ENCODE measurements at places on chromosomes 12 and 14.
A peak's percentile ranks its signal among the peaks of the same experiment; 100 is the strongest.

GRCh38 chr14:59317346-59317745 is 128.9 kb downstream of the DAAM1 start:
- no peak for DNase-seq

DNA sequence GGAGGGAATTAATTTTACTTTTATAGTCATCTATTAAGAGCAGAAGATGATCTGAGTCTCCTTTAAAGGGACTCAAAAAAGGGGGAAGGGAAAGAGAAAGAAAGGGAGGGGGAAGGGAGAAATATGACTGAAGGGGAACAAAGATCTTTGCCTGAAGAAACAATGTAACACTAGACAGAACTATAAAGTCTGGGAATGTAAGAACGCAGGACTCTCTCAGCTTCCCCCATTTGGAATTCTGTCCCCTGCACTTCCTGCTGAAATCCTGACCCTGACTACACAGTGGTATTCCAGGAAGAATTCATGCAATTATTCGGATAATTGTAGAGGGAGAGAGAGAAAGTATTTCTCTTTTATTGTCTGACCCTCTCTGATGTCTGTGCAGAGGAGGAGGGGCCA is 8.6 kb upstream of the HOXC11 start:
- DNase-seq = no peak

GRCh38 chr14:87131879-87132278 is 861.1 kb downstream of the GALC start:
- no peak for DNase-seq

GRCh38 chr14:82398256-82398655 is 864.6 kb upstream of the SEL1L start:
- DNase-seq = no peak

- DNase-seq = no peak
These were observed 33.2 kb upstream of the HELB start for GRCh38 chr12:66269142-66269541.

- DNase-seq = peak; percentile 69
These were observed 149.0 kb downstream of the PRKCH start for GRCh38 chr14:61470261-61470960.

DNA sequence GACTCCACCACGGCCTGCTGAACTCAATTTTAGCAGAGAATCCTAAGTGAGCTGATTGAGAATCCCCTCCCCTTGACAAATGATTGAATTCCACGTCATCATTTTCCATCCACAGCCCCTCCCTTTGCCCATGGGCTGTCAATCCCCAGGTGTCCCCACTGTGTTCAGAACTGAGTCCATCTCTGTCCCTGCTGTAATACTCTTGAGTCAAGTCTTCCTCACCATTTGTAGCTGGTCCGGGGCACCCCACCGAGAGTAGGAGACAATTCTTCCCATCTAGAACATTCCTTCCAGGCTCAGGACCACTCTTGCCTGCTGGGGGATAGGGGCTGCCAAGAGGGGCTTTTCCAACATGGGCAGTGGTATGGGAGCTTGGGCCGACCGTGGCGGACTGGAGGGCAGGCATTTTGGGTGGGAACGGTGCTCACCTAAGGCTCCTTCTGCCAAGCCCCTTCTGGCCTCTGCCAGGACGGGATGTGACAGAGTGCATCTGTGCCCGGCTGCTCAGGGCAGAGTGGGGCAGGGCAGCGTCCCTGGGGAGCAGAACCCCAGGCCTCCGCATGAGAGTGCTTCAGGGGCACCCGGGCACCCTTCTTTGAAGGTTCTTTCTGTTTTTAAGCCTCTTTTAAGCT is 218.1 kb upstream of the RTL1 start:
- no peak for DNase-seq

- DNase-seq = no peak
These were observed 40.6 kb upstream of the RPH3A start for GRCh38 chr12:112750971-112751370.

DNA sequence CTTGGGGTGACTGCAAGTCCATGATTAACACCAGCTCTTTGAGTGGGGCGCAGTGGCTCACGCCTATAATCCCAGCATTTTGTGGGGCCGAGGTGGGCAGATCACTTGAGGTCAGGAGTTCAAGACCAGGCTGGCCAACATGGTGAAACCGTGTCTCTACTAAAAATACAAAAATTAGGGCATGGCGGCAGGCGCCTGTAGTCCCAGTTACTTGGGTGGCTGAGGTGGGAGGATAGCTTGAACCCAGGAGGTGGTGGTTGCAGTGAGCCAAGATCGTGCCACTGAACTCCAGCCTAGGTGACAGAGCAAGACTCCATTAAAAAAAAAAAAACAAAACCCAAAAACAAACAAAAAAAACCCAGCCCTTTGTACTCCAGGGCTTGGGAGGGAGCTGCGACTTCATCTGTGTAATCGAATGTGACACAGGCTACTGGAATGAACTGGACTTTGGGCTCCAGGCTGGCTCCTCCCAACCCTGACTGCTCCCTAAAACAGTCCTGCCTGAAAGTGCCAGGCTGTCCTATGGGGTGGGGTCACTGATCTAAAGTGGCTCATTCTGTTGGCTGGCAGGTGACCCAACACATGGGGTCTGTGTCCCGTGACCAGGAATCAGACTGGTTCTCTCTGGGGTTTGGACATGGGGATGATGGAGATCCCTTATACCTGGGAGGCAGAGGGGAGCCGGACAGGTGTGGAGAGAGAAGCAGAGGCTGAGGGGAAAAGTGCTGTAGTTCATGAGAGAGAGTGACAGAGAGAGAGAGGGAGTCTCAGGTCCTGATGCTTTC is 9.3 kb upstream of the C12orf43 start:
- no peak for DNase-seq

DNA sequence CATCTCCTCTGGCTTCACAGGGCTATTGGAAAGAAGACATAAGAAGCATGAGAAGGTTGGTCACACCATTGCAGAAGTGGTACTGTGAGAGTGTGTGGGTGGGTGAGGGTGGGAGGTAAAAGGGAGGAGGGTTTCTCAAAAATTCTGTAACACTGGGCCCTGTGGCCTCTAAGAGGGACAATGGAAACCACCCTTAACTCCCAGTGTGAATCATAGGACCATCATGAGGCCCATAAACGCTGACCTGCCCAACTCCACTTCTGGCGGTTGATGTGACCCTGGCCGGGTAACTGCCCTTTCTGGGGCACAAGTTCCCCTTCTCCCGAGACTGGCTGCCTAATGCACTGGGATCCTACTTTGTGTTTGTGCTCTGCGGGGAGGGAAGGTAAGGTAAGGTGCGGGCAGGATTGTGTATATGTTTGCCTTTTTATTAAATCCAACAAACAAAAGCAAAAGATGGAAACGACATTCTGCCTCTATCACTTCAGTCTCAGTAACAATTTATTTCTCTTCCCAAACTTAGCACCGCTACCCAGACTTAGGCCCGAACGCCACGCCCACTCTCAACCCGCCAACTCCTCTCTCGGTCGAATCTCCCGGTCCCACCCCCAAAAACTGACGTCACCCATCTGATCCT is 551 bp downstream of the METTL1 start:
- DNase-seq = peak; percentile 84

DNA sequence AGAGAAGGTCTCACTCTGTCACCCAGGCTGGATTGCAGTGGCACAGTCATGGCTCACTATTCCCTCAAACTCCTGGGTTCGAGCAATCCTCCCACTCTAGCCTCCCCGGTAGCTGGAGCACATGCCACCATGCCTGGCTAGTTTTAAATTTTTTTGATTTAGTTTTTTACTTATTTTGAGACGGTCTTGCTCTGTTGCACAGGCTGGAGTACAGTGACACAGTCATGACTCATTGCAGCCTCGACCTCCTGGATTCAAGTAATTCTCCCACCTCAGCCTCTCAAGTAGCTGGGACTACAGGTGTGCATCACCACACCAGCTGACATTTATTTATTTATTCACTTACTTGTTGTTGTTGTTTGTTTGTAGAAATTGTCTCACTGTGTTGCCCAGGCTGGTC is 22.2 kb upstream of the DIP2B start:
- DNase-seq = no peak

GRCh38 chr12:123741937-123742572 is 20.0 kb upstream of the DNAH10 start:
- no peak for DNase-seq

DNA sequence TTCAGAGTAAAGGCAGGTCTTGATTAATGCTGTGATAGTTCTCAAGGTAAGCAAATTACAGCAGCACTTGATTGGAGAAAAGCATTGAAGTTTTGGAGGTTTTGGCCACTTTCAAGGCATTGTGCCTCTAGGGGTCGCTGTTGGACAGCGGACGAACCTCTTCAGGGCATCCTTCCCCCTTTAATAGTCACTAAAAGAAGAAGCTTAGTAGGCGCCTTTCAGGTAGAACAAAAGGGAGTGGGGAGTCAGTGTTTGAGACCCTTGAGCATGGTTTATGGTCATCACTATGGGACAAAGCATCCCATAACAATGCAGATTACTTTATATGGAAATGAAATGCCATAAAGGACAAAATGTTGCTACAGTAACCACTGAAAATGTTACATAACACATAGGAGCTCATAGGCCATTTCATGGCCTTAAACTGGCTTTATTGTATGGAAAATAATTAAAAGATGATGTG is 199.5 kb upstream of the DCN start:
- peak; percentile 76 for DNase-seq

- DNase-seq = no peak
These were observed 87.0 kb downstream of the VWF start for GRCh38 chr12:6037459-6037858.

- DNase-seq = no peak
These were observed 455.6 kb downstream of the ZFP36L1 start for GRCh38 chr14:68337279-68337678.

- DNase-seq = no peak
These were observed 183.8 kb upstream of the ATP2B1 start for GRCh38 chr12:89892436-89892835.

- no peak for DNase-seq
These were observed 492.9 kb upstream of the TBX3 start for GRCh38 chr12:115176741-115177400.

DNA sequence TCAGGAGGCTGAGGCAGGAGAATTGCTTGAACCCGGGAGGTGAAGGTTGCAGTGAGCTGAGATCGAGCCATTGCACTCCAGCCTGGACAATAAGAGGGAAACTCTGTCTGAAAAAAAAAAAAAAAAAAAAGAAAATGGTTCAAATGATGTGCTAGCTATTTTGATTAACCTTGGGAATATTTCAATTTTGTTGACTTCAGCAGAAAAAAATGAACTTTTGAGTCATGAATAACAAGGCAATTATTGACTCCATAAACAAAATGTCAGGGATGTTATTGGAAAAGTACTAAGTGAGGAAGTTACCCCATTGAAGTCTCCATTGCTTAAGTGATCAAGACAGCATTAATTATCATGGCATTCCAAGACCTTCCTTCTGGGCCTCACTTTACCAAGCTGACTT is 10.6 kb upstream of the PKP2 start:
- DNase-seq = no peak

GRCh38 chr14:104734051-104734587 is 10.1 kb downstream of the ADSS1 start:
- no peak for DNase-seq

GRCh38 chr14:28754209-28754985 is 12.2 kb upstream of the FOXG1 start:
- peak; percentile 75 for DNase-seq

DNA sequence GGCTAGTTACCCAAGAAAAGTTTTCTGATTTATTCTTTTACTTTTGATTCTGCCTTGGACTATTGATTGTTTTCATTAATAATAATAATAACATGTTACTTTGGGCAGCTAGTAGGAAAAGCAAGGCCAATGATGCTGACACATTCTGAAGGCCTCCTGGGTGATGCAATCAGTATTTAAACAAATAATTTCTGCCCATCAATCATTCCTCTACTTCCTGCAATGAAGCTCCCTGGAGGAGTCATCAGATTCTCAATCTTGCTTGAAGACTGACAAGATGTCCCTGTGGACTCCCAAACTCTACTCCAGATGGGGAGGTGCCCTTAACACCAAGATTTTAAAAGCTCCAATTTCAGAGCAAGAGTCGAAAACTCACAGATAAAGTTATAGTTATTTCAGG is at the start of gene SPX:
TSS of gene SPX (plus strand) at position 244 of the 400 bp plus-strand sequence. CDS start 177 bp downstream, outside the sequence.
- no peak for DNase-seq

DNA sequence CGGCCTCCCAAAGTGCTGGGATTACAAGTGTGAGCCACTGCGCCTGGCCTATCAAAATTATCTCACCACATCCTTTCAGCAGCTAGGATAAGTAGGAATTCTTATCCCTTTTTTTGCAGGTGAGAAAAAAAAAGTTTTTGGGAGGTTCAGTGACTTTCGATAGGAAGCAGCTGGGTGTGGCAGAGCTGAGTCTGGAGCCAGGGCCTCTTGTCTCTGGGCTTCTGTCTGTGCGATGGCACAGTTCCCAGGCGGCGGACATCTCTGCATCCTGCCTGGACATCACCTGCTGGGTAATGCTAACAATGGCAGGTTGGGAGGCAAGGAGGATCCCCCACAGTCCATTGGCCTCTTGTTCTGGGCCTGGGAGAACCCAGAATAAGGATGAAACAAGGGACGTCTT is 12.5 kb downstream of the NRXN3 start:
- DNase-seq = no peak

DNA sequence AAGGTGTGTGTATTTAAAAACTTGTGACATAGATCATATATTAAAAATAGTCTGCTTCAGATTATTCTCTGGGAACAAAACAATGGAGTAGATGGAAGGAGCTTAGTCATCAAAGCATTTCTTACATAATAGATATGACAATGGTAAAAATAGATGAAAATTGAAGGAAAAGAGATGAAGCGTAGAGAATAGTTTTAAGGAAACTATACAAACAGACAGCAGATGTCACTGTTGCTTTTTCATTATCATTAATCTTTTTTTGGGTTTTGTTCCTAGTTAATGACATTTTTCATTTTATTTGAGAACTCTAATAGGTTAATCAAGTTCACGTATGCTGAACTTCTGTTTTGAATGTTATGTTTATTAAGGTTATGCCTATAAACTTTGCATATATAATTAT is 149.2 kb upstream of the FBXO33 start:
- DNase-seq = no peak

DNA sequence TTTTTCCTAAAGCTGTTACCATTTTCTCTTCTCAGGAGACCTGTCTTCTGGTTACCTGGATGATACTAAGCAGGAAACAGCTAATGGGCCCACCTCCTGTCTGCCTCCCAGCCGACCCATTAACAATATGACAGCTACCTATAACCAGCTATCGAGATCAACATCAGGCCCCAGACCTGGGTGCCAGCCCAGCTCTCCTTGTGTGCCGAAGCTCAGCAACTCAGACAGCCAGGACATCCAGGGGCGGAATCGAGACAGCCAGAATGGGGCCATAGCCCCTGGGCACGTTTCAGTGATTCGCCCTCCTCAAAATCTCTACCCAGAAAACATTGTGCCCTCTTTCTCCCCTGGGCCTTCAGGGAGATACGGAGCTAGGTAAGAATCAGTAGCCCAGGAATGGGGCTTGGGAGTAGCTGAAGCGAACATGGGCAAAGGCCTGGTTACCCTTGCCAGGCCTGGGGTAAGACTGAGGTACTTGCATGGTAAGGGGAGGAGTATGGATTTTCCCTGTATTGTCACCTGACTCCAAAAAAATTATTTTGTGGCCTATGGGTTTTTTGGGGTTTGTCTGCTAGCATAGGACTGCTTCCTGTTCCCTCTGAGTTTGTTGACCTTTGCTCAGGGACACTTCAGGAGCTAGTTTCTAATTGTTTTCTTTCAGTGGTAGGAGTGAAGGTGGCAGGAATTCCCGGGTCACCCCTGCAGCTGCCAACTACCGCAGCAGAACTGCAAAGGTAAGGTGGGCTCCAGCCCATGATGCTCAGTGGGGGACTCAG is 26.6 kb downstream of the TRAFD1 start:
- DNase-seq = no peak

GRCh38 chr12:56115329-56115728 is 1.1 kb upstream of the RPL41 start:
- DNase-seq = no peak
